Stimulated activated CD4-positive, alpha-beta T cell treated with anti-CD3 and anti-CD28 coated beads, Interleukin-4, amount 100 ng/mL, for 24 hours (primary cell): ENCODE measurements at places on chromosomes 13 and 19.

DNA sequence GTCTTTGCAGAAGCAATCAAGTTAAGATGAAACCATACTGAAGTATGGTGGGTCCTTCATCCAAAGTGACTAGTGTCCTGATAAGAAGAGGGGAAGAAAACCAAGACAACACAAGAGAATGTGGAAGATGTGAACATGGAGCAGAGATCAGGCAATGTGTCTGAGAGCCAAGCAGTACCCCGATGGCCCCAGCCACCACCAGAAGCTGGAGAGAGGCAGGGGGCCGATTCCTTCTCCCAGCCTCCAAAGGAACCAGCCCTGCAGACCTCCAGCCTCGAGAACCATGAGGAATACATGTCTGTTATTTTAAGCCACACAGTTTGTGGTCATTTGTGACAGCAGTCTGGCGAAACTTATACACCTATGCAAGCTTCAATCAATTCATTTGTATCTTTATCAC is 93.2 kb downstream of the IRS2 start:
- DNase-seq, result no peak

DNA sequence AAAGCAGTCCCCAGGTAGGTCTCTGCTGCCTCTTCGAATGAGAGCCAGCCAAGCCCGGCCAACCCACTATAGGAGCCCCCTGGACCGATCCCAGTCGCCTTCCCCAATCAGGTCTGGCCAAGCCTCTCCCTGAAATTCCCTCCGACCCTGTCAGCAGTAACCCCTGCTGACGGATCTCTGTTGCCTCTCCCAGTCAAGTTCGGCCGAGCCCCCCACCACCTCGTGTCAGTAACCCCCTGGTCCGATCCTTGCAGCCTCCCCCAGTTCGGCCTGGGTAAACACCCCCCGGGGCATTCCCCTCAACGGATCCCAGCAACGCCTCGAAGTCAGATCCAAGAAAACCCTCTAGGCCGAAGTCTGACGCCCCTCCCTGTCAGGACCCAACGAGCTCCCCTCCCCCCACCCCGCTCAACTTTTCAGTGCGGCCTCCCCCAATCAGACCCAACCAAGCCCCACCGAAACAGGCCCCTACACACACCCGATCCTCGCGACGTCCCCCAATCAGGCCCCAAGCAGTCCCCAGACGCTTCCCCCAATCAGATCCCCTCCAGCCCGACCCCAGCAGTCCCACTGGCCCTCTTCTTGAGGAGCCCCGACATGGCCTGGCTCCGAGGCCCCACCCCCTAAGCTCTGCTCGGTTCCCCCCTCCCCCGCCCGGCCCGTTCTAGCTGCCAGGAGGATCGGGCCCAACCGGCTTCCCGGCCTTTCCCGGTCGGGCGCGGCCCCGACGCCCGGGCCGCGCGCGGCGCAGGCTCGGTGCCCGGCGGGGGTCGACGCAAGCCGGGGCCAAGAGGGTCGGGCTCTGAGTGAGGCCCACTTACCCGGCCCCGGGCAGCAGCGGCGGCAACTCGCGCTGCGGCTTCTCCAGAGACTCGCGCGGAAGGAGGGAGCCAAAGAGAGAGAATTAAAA is 1.8 kb downstream of the TNPO2 start:
- DNase-seq, result peak; percentile 47

DNA sequence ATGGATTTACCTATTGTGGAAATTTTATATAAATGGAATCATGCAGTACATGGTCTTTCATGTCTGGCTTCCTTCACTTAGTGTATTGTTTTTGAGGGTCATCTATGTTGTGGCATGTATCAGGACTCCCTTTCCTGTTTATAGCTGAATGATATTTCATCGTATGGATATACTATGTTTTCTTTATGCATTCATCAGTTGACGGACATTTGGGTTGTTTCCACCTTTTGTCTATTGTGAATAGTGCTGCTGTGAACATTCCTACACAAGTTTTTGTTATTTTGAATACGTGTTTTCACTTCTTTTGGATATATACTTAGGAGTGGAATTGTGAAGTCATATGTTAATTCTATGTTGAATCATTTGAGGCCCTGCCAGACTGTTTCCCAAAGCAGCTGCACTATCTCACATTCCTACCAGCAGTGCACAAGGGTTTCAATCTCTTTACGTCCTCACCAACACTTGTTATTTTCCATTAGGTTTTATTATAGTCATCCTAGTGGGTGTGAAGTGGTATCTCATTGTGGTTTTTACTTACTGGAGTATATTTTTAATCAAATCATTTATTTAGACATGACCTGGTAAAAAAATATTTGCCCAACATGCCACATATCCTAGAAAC is 262.7 kb downstream of the DLEU7 start:
- DNase-seq, result no peak

GRCh38 chr13:28246891-28247290 is 108.5 kb downstream of the PAN3 start:
- DNase-seq, result no peak

- DNase-seq, result no peak
Measured at GRCh38 chr13:99486996-99487395, 14.3 kb upstream of the TM9SF2 start.

DNA sequence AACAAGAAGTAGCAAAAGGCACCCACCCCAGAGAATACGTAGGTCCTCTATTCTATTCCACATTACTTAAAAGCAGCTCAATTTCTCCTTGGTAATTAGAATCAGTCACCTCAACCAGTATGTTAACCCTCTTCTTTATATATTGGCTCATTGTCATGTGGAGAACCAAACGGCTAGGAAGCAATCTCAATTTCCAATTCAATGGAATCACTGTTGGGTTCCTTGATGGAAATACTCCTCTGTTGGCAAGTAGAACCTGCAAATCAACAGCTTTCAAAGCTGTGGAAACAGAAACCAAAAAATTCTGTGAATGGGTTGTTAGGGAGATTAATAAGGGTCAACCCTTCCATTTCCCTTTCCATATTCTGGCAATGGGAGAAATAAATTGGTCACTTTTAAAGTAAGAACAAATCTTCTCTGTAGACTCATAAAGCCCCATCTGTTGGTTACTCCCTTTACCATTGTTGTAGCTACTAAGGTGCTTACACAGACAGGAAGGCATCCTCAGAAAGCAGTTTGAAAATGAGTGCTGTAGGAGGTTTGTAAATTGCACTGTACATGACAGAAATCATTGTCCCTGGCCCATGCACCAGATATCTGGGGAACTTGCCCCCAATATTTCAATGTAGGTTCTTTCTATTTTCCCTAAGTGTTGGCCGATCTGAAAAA is 138.6 kb upstream of the UFM1 start:
- no peak for DNase-seq

GRCh38 chr19:32387701-32388392 is 17.7 kb upstream of the DPY19L3 start:
- no peak for DNase-seq

GRCh38 chr13:59356607-59357006 is 807.1 kb downstream of the DIAPH3 start:
- DNase-seq, result no peak

GRCh38 chr13:95020298-95020987 is 280.8 kb downstream of the ABCC4 start:
- no peak for DNase-seq

GRCh38 chr13:91513790-91514189 is 115.4 kb downstream of the GPC5 start:
- DNase-seq, result no peak
